ENCODE measurements at places on chromosomes 1 and 21.

DNA sequence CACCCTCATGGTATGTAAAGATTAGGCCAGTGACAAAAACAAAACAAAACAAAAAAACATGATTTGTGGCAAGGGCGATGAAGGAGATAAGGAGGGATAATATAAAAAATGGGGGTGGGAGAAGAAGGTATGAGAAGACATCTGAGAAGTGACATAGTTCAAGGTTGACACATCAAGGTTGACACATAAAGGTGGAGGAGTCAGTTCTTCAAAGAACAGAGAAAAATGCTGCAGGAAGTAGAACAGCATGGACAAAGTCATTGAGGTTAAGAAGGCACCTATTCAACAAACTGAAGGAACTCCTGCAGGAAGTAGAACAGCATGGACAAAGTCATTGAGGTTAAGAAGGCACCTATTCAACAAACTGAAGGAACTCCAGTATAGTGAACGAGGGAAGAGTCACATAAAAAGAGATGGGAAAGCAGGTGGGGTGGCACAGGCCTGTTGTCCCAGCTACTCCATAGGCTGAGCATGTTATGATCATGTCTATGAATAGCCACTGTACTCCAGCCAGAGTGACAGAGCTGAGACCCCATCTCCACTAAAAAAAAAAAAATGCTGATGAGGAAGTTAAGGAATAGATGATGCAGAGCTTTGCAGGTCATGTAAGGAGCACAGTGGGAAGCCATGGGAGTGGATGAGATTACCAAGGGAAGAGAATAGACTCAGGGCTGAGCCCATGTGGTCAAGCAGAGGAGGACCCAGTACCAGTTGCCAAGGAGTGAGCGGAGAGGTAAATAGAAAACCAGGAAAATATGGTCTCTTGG, 101.5 kb downstream of the ZFYVE9 start:
- DNase-seq, result no peak

DNA sequence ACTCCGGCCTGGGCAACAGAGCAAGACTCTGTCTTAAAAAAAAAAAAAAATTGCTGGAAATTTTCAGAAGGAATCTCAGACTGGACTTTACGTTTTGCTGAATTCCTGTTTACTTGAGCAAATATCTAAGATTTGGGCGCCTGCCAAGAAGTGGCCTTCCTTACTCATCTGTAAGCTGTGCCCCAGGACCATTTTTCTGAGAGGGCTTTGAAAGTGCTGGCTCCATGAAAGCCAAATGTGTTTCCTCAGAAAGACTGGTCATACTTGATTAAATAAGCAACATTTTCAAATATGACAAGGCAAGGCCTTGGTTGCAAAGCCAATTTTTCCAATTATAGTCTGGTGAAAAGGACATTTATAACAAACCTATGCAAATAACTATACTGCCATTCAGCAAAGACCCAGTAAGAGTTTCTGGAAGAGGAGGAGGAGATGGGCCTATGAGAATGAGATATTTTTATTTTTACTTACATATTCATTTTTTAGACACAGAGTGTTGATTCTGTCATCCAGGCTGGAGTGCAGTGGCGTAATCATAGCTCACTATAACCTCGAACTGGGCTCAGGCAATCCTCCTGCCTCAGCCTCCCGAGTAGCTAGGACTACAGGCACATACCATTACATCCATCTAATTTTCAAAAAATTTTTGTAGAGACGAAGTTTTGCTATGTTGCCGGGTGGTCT, 56.3 kb upstream of the HTR1D start:
- DNase-seq, result no peak

DNA sequence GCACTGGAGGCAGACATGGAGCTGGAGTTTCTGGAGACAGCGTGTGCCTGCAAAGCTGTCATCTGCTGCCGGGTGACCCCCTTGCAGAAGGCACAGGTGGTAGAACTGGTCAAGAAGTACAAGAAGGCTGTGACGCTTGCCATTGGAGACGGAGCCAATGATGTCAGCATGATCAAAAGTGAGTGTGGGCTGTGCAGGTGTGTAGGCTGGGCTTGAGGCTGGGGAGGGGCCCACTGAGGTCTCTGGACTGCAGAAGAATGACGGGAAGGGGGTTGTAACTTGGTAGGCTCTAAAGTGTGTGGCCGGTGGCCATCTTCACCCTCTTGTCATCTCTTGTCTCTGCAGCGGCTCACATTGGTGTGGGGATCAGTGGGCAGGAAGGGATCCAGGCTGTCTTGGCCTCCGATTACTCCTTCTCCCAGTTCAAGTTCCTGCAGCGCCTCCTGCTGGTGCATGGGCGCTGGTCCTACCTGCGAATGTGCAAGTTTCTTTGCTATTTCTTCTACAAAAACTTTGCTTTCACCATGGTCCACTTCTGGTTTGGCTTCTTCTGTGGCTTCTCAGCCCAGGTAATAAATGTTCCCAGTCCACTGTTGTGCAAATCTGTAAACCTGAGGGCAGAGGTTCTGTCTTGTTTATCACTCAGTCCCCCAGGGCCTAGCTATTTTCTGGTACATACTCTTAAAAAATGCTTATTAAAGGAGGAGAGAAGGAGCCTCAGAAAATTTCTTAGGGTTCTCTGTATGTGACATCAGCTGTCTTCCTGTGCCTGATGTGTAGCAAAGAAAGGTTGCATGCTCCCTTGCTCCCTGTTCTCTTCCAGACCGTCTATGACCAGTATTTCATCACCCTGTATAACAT, 19.9 kb downstream of the ATP8B2 start:
- no peak for DNase-seq

DNA sequence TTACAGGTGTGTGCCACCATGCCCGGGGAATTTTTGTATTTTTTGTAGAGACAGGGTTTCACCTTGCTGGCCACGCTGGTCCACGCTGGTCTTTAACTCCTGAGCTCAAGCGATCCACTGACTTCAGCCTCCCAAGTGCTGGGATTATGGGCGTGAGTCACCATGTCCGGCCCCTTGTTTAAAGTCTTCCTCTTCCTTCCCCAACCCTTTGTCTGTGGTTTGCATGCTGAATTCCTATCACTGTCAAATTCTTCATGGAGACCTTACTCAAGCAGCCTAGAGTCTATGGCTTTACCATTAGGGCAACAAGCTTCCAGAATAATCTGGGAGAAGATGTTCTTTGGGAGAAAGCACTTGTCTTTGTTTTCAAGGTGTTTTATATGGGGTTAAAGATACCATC, 34.7 kb downstream of the B3GALT5 start:
- no peak for DNase-seq

DNA sequence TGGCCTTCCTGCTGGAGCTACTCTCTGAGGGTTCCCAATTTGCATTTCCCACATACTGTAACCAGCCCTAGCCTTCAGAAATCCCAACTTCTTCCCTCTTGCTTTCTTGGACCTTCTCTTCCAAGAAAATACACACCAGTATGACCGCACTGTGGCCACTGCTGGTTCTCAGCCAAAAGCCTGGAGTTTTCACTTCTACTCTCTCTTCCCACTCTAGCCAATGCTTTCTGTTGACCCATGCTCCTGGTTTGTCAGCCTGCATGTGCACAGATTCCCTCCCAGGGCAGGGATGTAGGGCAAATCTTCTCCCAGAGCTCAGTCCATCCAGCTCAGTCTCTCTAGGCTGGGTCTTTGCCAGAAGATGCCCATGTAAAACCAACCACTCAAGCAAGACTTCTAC, 664 bp downstream of the SLAMF1 start:
- no peak for DNase-seq

DNA sequence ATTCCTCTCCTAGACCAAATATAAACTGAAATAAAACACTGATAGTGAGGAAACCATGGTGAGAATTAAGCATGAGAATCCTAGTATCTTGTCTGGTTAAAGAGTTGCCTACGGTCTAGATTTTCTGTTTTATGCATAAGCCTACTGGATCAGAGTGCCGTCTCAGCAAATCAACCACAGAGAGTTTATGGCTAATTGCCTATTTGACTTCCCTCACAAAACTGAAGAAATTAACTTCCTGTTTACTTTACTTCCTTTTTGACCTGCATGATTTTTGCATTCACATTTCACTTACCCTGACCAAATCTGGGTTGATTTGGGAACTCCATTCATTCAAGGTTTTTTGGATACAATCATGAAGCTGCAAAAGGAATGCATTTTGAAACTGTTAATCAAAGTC, 5.0 kb downstream of the GCLM start:
- DNase-seq, result no peak

GRCh38 chr1:214552174-214552608, 789 bp upstream of the PTPN14 start:
- peak; percentile 14 for DNase-seq

- DNase-seq, result peak; percentile 45
Observed at GRCh38 chr1:206489980-206490770, 17.2 kb upstream of the RASSF5 start.

DNA sequence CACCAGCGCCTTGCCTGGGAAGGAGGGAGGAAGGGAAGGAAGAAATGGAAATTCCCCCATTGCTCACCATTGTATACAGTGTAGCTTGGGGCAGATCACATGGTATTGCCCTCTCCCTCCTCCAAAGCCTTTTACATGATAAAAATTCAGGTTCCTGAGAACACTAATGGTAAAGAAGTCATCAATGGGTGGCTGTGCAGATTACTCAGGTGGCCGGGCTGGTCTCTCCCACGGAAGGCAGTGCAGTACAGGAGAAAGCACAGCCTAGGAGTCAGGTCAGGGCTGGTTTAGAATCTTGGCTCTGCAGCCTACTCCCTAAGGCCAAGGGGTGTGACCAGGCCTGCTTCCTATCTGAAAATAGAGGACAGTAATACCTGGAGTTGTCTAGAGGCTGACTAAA, 107.9 kb downstream of the SUSD4 start:
- DNase-seq, result no peak

DNA sequence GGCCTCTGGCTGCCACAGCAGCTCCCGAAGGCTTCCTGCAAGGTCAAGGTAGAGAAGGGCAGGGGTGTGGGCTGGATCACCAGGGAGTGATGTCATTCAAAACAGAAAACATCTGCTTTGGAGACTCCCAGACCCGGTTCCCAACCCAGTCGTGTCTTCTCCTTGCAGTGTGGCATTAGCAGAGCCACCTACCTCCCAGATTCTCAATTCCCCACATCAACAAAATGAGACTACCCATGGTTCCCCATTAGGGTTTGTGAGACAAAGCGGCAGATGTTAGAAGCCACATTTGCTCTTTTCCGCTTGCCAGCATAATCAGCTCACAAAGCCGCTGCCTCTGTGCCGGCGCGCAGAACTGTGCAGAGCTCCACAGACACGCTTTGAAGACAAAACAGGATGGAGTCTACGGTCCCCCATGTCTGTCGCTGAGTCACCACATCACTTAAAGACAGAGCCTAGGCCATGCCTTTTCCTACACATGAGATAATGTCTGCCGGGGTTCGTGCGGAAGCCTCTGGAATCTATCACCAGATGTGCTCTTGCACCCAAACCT, 12.5 kb downstream of the KIF17 start:
- no peak for DNase-seq

- no peak for DNase-seq
Observed at GRCh38 chr1:238018214-238018613, 127.5 kb upstream of the ZP4 start.

- no peak for DNase-seq
Observed at GRCh38 chr1:158951956-158952355, 20.6 kb downstream of the PYHIN1 start.
